NCI-H2171 treated with DMSO at 0.1 percent for 48 hours (cell line): ENCODE measurements at places on chromosomes 6 and 20.

DNA sequence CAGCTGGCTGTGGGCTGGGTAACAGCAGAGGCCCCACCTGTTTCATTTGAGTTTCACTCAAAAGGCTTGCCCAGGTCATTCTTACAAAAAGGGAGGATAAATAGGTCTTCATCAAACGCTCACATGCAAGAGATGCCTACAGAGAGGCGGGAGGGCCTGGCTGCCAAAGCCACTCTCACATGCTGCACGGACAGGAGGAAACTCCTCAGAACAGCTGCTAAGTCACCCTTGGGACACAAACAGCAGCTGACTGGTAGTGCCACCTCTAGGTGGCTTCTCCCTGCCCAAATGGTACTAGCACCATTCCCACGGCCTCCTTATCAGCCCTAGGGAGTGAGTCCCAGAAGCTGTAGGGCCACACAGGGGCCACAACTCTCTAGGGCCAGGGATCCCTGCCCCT lies 23.8 kb downstream of the SLC22A23 start:
- peak; percentile 49 for DNase-seq

DNA sequence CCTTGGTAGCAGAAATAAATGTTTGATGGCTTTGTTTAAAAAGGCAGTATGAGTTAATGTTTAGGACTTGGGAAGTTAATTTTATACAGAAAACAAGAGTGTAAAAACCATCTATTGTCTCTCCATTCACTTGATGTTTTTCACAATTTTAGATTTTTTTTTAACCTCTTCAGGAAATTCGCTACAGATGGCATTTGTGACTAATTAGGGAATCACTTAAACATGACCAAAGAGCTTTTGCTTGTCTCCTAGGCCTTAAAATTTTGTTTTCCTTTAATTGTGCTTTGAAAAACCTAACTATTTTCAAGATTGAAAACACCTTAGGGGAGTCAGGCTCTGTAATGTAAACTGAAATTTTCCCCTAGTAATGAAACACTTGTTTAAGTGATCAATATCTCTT lies 17.3 kb downstream of the TULP4 start:
- peak; percentile 30 for DNase-seq

DNA sequence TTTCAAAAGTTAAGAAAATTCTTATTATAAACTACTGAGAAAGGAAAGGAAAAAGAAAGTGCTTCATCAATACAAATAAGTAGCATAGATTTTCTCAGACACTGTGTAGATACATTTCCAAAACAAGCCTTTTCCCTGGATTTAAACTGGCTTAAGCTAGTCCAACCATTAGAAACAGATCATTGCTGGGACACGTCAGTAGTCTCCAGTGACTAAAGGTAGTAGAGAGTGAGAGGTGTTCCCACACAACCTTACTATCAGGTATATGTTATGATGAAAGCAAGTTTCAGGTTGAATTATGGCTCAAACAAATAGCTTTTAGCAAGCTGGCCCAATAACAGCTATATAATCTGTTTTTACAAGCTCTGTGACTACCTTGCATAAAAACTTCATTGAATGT lies 47.3 kb upstream of the SLC2A12 start:
- DNase-seq = no peak

- DNase-seq = no peak
Observed at GRCh38 chr6:43995137-43995536, 132.1 kb downstream of the MRPL14 start.

- DNase-seq = no peak
Observed at GRCh38 chr6:140050101-140050995, 675.9 kb upstream of the CITED2 start.

- no peak for DNase-seq
Observed at GRCh38 chr20:41258474-41258873, 59.1 kb downstream of the ZHX3 start.

GRCh38 chr6:29501106-29501505 lies 13.3 kb upstream of the MAS1L start:
- DNase-seq = no peak

DNA sequence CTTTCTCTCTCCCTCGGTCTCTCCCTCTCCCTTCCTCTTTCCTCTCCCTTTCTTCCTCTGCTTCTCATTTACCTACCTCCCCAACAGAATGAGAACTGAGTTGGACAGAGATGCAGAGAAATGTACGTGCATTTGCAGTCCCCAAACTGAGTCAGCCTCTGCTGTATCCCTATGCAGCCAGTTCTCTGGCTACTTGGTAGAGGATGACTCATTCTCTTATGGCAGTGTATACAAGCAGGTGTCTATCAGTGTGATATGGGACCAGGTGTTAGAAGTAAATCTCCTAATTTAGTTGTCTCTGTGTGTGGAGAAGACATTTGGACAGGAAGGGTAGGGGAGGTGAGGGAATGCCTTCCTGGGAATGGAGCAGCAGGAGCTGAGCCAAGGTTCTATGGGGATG lies 470.8 kb downstream of the CD109 start:
- DNase-seq = no peak

- peak; percentile 43 for DNase-seq
Observed at GRCh38 chr20:23782366-23782983, 31.7 kb upstream of the CST1 start.

DNA sequence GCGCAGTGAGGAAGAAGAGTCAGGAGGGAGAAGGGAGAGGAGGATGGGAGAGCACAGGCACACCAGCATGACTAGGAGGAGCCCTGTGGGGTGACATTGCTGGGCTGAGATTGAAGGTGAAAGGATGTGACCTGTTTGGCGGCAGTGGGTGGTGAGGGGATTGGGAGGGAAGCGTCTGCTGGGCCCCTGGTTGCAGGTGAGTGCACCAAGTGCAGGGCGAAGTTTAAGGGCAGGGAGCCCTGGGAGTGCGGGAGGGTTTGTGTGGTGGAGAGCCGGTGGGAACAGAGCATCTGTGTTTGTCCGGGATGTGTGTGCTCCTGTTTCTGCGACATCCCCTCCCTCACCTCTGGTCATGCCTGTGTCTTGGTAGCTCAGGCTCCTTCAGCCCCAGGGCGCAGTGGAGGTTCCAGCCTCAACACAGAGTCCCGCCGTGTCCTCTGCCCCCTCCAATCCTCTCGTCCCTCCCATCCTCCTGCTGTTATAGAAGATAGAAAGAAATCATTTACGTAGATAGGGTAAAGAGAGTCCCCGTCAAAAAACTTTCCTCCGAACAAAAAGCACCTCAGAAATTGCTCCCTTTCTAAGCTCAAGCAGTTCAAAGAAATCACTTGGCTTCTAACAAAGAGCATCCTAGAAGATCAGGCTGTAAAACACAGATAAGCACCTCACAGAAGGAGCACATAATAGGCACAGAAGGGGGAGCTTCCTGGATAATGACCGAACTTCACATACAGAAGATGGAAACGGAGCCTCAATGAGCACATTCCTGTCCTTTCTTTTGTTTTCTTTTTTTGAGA lies 25.0 kb downstream of the ULBP1 start:
- no peak for DNase-seq

DNA sequence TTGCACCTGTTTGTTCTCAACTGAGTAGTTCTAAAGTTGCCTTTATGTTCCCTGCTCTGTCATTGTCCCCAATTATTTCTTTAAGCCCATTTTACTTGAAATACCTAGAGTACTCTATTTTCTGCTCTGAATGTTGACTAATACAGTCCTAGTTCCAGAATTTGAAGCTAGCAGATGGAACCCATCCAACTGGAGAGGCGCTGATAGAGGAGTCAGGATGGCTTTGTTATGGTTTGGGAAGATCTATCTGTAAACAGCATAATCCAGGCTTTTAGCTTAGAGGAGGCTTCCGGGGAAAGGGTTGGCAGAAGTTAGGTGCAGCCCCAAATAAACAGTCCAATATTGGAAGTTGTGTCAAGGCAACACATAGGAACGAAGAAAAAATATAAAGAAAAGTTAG lies 927.7 kb downstream of the TFAP2A start:
- no peak for DNase-seq

- no peak for DNase-seq
Observed at GRCh38 chr6:22401206-22401605, 104.4 kb upstream of the PRL start.

DNA sequence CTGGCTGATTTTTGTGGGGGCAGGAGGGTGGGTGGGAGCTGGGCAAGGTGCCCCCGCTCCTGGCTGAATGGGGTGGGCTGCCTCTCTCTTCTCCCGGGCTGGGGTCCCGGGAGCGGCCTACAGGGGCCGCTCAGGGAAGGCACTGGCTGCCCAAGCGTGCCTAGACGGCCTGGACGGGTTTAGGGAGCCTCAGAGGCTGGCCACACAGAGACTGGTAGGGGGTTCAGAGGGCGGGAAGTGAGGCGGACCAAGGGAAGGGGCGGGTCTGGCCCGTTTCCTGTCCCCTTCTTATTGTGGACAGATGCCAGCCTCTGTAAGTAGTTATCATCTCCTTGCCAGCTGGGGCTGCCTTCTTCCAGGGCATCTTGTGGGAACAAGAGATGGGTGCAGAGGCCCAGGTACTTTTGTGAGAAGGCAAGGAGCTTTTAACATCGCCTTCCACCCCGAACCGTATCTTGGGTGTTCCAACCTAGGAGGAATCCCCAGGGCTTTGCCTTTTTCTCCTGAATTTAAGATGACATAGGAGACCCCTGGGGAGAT lies 437 bp downstream of the CD40 start:
- no peak for DNase-seq

- DNase-seq = no peak
Observed at GRCh38 chr20:61520893-61521460, 268.9 kb downstream of the CDH4 start.

GRCh38 chr6:57328074-57328473 lies 10.6 kb downstream of the PRIM2 start:
- no peak for DNase-seq

DNA sequence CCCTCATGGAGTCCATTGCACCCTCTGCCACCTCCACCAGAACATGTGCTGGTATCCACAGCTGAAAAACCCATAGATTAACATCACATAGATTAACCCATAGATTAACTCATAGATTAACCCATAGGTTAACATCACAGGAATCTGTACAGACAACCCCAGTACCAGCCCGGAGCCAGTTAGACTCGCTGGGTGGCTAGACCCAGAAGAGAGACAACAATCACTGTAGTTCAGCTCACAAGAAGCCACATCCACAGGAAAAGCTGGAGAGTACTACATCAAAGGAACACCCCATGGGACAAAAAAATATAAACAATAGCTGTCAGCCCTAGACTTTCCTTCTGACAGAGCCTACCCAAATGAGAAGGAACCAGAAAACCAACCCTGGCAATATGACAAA lies 25.1 kb downstream of the SERPINB9 start:
- no peak for DNase-seq

DNA sequence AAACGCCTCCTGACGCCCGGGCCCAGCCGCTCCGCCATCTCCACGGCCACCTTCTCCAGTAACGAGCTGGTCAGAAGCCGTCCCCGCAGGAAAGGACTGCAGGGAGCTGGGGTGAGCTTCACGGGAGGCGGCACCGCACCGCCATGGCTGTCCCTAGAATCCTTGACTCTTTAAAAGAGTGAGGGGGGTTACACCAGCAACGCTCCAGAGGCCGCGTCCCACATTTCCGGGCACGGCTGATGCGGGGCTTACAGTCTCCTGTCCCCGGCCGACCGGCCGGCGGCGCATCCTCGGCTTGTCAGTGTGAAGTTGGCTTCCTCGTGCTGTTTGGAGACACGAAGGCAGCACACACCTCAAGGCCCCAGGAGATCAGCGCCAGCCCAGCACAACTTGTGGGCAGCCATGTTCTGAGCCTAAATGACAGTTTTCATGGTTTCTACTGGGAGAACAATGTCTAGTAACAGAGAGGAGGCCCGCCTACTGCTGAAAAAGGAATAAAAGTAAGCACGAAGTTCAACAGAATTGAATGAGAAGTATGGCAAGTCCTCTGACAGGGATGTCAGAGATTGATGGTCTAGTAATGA lies 30.4 kb downstream of the SLC2A4RG start:
- no peak for DNase-seq

- no peak for DNase-seq
Observed at GRCh38 chr6:107641071-107641470, 151.2 kb downstream of the SOBP start.

DNA sequence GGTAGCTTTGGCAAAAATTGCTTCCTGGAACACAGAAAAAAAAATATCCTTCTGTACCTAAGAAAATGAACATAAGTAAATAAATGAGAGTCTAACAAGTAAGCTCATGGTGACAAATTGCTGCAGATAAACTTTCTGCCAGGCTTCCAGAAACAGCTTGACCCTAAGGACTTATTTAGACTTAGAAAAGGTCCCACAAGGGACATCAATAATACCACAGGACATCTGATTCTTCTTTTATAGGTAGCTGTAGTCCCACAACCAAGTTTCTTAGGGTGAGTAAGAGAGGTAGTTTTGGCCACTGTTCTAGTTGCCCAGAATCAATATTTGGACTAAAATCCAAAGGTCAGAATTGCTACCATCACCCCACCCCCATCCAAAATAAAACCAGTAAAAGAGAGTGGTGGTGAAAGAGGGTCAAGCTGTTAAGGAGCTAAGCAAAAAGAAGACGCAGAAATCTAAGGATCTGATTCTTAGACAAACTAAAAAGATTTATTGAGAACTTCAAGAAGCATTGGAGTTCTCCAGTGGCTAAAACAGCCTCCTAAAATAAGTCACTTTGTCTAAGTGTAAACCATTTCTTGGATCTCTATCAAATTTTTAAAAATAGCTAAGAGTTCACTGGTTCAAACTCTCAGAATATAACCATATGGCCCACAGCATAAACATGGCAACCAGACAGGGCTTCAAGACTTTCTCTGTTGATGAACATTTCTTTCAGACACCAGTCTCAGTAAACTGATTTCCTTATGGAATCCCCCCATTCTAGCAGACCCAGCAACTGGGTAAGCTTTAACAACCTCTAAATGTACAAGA lies 180.6 kb downstream of the PTPRK start:
- no peak for DNase-seq

GRCh38 chr6:71678091-71678490 lies 208.3 kb upstream of the RIMS1 start:
- no peak for DNase-seq

- no peak for DNase-seq
Observed at GRCh38 chr6:139219746-139220145, 72.1 kb downstream of the TXLNB start.

DNA sequence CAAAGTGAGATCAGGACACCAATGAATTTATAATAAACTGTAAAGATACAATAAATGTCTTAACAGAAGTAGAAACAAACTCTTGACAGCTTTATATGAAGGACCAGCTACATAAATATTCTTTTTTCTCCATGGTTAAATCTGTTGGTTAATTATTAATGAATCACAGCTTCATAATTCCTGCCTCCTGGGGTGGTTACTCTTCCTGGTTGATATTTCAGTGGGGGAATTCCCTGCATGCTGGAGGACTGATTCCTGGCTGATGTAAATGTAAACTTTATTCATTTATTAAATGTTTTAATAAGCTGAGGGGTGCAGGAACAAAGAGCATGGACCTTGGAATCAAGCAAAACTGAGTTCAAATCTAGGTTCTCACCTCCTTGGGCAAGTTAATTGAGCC lies 16.2 kb upstream of the RCAN2 start:
- DNase-seq = no peak
